Stimulated activated CD8-positive, alpha-beta memory T cell treated with anti-CD3 and anti-CD28 coated beads, Interleukin-4, amount 100 ng/mL, for 1 hour (primary cell): ENCODE measurements at places on chromosomes 11 and 22.
A peak's percentile ranks its signal among the peaks of the same experiment; 100 is the strongest.

- DNase-seq, result no peak
Measured at GRCh38 chr11:86749821-86750401, 50.4 kb upstream of the PRSS23 start.

- DNase-seq, result no peak
Measured at GRCh38 chr11:1877211-1878136, 14.2 kb downstream of the PRR33 start.

DNA sequence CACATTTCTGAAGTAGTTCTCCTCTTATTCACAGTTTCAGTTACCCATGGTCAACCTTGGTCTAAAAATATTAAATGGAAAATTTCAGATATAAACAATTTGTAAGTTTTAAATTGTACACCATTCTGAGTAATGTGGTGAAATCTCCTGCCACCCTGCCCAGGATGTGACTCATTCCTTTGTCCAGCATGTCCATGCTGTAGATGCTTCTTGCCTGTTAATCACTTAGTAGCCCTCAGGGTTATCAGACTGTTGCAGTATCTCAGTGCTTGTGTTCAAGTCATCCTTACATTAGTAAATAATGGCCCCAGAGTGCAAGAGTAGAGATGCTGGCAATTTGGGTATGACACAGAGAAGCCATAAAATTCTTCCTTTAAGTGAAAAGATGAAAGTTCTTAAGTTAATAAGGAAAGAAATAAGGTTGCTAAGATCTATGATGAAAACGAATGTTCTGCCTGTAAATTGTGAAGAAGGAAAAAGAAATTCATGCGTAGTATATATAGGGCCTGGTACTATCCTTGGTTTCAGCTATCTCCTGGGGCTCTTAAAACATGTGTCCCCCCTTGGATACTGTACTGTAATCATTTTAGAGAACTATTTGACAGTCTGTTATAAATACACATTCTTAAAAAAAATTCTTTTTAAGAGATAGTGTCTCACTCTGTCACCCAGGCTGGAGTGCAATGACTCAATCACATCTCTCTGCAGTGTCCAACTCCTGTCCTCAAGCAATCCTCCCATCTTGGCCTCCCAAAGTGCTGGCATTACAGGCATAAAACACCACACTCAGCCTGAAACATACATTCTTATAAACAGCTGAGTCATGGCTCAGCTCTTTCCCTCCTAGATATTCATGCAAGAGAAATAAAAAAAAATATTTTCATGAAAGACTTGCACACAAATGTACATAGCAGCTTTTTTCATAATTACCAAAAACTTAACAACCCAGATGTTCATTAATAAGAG lies 31.3 kb downstream of the MTNR1B start:
- DNase-seq, result no peak

DNA sequence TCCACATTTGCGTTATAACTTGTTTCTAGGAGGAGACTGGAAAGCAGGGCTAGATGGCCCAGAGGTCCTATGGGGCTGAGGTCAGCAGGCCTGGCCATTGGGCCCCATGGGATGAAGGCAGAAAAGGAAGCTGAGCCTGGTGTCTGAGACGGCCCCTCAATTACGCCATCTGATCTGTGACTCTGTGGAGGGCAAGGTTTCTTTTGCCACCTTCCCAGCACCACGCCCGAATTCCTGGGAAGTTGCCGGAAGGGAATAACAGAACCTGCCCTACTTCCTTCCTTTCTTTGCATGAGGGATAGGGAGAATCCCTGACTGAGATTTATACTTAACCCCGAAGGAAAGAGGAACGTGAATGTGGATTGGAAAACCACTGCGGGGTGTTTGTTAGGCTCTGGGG lies 118.1 kb downstream of the MPPED1 start:
- no peak for DNase-seq

DNA sequence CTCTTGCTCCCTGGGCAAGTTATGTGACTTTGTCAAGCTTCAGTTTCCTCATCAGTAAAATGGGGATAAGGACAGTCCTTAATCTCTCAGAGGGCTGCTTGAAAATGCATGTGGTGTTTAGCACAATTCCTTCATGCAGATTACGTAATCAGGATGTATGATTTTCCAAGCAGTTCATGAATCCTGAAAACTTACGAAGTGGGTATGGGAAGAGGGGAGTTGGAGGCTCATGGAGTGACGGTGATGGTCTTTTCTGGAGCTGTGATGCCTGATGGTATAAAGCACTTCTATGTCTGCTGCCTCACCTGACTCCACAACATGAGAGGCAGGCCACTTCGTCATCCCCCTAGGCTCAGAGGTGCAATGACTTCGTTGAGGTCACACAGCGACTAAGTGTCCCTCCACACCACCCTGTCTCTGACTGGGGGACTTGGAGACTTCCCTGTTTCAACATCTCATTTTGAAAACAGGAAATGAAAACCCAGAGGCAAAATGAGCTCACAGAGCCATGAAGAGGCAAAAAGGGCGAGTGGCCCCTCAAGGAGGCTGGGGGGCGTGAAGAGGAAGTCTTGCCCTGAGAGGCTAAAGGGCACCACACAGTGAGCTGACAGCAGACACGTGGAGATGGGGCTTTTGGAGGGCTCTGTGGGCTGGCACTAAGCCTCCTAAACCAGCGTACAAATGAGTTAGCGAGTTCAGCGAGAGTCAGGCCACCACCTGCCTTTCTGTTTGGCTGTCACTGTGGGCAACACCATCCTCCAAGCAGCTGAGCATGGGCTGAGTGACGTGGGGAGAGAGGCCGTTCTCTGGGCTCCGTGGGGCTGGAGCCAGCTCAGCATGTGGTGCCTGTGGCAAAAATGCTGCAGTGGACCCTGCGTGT lies 10.1 kb downstream of the MCM5 start:
- no peak for DNase-seq

- DNase-seq, result no peak
Measured at GRCh38 chr22:44538518-44539315, 40.7 kb upstream of the RTL6 start.

DNA sequence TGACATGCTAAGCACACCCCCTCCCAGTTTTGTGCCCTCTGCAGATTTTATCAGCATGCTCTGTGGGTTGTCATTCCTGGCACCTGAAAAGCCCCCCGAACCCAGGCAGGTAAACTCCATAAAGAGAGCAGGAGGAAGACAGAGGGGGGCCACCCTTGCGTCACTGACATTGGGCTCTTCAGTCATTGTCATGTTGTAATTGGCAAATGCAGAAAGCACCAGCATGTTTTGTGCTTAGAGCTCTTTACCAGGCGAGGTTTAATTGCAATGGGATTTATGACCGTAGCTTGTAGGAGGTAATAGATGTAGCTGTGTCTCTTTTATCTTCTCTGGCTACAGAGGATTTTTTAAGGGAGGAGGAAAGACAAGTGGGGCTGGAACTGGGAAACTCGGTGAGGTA lies 201.7 kb downstream of the GRIK4 start:
- DNase-seq, result no peak

DNA sequence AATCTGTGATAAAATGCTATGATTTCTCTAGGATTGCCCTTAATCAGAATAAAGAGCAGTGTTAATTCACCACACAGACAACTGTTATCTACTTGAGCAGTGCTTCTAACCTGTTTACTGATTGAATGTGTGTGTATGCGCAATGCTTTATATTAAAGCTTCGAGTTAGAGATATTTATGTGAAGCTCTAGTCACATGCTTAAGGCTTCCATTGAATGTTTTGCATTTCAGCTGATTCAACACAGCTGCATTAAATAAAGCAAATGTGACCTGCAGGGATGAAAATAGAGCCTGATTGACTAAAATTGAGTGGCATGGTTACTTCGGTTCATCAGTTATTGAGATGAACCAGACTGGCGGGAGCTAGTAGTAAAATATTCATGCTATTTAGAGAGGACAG lies 395.3 kb downstream of the JRKL start:
- no peak for DNase-seq

- DNase-seq, result no peak
Measured at GRCh38 chr11:94152678-94153065, 24.0 kb downstream of the PANX1 start.

- DNase-seq, result no peak
Measured at GRCh38 chr11:128837627-128838026, 29.5 kb downstream of the KCNJ1 start.

GRCh38 chr22:50032109-50032871 lies 19.7 kb upstream of the IL17REL start:
- DNase-seq, result no peak

- no peak for DNase-seq
Measured at GRCh38 chr22:30802202-30803166, 107.8 kb downstream of the OSBP2 start.

- peak; percentile 33 for DNase-seq
Measured at GRCh38 chr11:6402561-6402981, 12.3 kb downstream of the SMPD1 start.

DNA sequence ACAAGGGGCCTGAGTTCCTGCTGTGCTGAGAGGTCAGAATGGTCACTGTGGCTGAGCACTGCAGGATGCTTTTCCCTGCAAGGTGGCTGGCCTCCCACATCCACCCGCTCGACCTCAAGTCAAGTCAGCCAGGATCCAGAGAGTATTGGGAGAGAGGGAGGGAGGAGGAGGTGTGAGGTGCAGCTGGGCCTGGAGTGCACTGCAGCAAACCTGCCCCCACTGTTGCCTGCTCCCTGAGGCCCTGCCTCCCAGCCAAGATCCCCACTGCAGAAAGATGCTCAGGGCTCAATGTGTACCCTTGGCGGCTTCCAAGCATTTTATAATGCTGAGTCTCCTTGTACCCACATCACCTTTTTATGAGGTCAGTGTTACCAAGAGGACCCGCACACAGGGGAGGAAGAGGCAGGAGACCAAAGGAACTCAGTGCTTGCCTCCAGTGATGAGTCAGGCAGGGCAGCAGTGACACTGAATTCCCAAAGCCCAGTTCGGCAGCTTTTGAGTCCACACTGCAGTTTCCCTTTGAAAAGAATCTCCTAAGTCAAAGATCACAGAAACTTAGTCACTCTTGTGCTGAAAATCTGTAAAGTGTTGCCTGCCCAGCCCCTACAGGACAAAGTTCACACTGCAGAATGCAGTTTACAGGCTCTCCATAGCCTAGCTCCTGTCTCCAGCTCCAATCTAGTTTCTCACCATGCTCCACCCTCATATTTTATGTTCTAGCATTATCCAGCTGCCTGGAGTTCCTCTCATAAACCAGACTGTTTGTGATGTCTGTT lies 3.1 kb downstream of the ENDOD1 start:
- no peak for DNase-seq

- no peak for DNase-seq
Measured at GRCh38 chr22:24040946-24041345, 29.8 kb downstream of the CABIN1 start.

DNA sequence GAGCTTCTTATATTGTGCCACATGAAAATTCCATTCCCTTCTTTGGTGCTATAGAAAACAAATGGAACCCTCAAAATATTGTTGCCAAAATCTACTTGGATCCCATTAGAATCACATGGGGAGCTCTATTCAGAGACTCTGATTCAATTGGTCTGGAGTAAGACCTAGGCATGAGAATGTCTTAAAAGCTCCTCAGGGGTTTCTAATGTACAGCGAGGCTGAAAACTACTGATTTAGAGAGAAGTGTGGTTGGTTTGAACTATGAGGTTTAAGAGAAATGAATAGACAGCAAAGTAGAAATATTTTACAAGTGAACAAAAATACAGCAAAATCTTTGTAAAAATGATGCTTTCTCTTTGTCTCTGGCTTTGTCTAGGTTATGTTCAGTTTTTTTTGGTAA lies 514.7 kb downstream of the CNTN5 start:
- no peak for DNase-seq

GRCh38 chr22:39999144-39999757 lies 4.5 kb downstream of the FAM83F start:
- DNase-seq, result no peak

GRCh38 chr11:65382033-65382803 lies at the start of gene SLC25A45:
TSS of gene SLC25A45 (minus strand) at chr11:65382646. CDS start at chr11:65381951, 695 bp downstream.
- peak; percentile 76 for DNase-seq

DNA sequence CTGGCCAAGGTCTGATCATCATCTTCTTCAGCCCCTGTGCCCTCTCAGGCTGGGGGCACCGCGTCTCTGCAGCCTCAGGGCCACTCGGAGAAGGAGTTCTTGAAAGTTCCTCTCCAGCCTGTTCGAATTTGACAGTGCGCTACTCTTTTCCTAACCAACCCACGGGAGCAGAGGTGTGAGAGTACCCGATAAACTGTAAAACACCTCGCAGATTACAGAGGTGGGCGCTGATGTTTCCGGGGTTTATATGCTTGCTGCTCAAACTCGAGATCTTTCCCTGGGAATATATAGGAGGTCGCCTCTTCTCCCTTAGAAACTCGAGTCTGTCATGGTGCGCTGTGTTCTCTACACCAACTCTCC lies 515 bp downstream of the CTR9 start:
- no peak for DNase-seq

DNA sequence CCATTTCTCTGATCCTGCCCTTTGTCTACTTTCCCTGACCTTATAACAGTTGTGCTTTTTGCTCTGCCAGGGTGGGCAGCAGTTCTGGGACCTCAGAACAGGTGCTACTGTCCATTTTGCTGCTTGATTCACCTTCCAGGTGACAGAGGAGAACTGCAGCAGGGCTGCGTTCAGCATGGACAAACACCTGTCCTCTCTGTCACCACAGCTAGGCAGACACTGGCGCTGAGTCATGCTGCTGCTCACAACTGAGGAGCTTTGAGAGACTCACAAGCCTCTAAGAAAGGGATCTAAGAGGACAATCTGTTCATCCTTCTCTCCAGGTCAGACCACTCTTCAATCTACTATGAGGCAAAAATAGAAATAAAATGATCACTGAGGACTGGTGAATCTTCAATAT lies 1144.5 kb upstream of the CCDC90B start:
- no peak for DNase-seq

- no peak for DNase-seq
Measured at GRCh38 chr11:78417175-78417887, at the start of gene GAB2. TSS of gene GAB2 (minus strand) at chr11:78417820. CDS start at chr11:78417720, 100 bp downstream.

DNA sequence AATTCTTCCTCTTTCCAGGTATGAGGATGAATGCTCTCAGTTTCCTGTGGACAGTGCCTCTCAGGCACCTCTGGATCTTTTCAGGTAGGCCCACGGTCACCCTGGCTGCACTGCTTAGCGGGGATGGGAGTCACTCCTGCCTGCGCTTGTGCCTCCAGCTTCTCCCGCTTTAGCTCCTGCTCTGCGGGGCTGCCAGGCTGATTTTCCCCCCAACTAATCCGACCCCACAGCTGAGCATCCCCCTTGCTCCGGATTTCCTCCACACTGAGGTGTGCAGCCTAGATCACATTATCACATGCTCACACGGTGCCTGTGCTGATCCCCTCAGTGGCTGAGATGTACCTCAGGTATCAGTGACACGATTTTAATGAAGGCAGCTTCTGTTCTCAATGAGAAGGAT lies 879.1 kb downstream of the OPCML start:
- no peak for DNase-seq

DNA sequence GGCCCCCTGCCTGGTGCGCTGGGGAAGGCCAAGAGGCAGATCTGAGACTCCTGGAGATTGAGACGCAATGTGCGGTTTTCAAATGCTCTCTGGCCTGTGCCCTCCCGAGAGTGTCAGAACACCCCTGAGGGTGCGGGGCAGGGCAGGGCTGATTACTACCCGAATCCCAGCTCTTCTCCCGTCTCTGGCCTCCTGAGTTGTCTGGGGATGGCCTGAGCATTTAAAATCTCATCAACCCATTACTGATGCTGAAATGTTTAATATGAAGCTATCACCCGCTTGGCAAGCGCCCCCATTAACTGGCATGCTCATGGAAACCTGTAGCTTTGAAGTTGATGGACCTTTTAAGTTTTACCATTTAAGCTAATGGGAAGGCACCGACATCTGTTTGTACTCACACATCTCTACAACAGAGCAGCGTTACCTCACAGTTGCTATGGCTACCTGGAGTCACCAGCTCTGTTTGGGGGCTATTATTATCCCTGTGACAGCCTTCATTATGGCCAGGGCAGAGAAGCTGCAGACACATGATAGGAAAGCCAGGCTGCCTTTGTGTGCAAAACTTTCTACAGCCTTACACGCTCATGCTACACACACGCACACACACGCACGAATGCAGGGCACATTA lies 3.6 kb upstream of the MB start:
- no peak for DNase-seq

- DNase-seq, result no peak
Measured at GRCh38 chr11:61911701-61912529, 5.5 kb downstream of the RAB3IL1 start.
